Amniotic stem cell (primary cell): ENCODE measurements at places on chromosomes 1 and 21.
A peak's percentile ranks its signal among the peaks of the same experiment; 100 is the strongest.

DNA sequence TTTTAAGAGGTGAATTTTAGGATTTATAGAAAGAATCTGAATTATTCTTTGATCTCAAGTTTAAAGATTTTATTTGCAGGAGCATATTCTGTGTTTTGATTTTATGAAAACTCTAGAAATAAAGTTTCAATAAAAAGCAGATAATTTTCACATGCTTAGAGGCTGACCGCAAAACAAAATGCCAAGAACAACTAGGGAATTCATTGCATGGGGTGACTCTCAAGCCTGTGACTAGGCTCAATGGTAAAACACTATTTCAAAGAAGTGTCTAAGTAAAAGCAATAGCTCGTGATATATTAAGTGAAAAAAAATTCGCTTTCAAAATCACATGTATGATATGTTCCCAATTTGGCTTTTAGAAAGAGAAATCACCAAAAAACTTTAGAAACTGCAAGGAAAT, 49.6 kb downstream of the RPL5 start:
- DNase-seq: no peak

DNA sequence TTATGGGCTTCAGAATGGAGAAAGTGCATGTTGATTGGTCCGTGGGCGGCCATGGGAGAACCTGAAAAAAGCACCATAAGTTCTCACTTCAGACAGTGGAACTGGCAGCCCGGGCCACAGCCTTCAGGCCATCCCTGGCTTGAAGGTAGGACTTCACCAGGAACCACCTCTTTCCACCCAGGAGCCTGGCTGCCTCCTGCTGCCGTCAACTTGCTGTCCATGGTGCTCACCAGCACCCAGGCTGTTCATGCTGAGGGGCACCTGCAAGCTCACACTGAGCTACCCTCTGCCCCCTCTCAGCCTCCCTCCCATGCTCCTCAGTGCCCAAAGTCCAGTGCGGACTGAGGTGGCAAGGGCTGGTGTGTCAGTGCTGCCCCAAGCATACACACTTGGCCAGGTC, 12.9 kb upstream of the FNBP1L start:
- no peak for DNase-seq

DNA sequence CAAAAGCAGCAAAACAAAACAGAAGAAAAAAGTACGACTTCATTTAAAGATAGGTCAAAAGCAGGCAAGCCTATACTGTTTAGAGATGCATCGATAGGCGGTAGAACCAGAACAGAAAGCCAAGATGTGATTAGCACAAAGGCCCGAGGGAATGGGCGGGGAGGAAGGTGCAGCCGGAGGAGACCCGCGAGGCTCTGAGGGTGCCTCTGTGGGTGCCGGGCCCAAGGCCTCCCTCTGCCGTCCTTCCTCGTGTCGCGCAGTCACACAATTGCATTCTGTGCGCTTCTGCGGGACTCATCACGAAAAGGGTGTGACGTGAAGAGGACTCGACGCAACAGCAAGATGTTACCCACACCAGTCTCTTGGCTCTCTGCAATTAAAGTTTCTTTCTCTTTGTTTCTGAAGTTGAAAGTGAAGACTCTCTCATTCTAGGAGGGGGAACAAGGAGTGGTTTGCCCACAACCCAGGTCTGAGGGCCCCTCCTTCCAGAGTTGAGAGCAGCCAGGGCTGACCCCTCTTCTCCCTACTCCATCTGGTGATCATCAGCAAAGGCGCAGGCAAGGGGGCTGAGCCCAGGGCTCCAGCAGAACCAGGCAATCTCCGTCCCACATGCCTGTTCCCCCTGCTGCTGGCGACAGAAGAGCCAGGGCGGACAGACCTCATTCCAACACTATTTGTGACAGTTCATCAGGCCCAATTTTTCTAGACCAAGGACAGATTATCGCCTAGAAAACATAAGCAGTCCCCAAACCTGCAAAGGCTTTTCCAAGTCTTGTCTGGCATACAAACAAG, 41.0 kb downstream of the NPHP4 start:
- no peak for DNase-seq

DNA sequence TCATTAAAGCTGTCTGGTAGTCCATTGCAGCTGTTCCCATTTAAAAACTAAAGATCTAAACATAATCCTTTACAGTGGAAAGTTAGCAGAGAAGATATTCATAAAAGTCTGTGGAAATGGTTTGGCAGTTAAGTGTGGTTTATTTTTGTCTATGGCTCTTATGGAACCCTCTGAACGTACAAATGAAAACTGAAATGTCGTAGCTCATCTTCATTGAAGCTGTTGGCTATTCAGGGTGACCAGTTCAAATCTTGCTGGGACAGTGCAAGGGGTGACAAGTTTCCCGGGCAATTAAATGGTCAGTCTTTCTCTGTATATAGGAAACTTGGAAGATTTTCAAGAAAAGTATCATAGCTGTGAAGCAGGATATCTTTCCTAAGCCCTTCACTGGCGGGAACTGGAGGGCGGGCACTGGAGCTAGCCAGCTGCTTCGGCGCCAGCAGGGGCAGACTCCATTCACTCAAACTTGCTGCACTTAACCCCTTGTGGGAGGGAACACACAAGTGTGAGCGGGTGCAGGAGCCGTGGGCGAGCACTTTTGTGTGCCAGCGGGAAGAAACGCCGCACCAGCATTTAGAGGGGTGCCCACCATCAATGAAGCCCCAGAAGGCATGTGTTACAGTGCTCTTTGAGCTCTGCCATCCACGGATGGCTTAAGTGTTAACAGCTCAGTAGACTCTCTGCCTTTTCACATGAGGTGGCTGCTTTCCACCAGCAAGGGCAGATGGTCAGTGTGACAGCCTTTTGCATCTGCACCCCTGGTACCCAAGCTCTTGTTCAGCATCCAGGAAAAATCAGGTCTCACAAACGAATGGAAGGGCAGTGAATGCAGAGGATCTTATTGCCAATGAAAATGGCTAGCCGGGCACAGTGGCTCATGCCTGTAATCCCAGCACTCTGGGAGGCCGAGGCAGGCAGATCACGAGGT, 232.1 kb upstream of the KAZN start:
- no peak for DNase-seq

GRCh38 chr1:63701187-63701586, 72.6 kb upstream of the ROR1 start:
- no peak for DNase-seq

- DNase-seq: no peak
Observed at GRCh38 chr1:166384948-166385347, 218.1 kb upstream of the FAM78B start.

GRCh38 chr1:168966636-168967035, 139.9 kb upstream of the ATP1B1 start:
- no peak for DNase-seq

GRCh38 chr1:84582802-84583587, 8.8 kb upstream of the CTBS start:
- no peak for DNase-seq

DNA sequence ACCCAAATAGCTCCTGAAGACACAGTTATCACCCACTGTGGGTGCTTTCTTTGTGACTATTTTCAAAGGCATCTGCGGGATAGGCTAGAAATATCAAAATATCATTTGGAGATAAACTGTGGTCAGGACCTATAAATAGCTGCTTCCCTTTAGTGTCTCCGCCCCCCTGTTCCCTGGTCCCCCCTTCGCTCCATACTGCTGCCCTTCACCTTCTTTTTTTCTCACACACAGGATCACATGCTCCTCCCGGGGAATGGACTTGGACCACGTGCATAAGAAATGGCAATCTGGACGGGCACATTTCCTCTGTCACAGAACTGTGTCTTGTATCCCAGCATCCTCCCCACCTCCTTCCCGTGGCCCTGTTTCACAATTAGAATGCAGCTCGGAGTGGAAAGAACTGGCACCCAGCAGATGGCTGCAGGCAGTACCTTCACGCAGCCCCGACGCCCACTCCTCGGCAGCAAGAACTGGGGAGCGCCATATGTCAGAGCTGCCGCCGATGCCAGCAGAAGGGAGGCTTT, 68.8 kb upstream of the SSX2IP start:
- no peak for DNase-seq

DNA sequence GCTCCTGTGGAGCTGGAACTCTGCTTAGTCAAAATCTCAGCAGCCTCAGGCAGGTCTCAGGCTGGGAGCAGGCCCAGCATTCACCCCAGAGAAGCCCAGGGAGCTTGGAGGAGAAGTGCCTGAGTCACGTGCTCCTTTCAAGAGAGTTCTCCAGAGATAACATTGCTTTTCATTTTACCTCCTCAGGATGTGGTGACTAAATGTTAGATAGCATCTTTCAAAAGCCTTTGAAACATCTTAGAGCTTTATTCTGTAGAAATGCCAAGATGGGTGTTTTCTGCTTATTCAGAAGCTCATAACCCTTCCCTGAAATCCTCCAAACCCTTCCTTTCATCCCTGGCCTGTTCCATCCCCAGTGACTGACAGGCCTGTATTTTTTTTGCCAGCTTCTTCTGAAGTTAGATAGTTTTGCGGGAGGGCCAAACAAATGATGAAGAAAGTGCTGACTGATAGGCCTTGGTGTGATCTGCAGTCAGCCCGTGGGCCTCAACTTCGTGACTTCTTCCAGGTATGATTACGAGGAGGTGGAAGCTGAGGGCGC, 58.0 kb downstream of the PGM1 start:
- DNase-seq: peak; percentile 14

GRCh38 chr1:89986020-89986419, 8.9 kb upstream of the ZNF326 start:
- DNase-seq: no peak

DNA sequence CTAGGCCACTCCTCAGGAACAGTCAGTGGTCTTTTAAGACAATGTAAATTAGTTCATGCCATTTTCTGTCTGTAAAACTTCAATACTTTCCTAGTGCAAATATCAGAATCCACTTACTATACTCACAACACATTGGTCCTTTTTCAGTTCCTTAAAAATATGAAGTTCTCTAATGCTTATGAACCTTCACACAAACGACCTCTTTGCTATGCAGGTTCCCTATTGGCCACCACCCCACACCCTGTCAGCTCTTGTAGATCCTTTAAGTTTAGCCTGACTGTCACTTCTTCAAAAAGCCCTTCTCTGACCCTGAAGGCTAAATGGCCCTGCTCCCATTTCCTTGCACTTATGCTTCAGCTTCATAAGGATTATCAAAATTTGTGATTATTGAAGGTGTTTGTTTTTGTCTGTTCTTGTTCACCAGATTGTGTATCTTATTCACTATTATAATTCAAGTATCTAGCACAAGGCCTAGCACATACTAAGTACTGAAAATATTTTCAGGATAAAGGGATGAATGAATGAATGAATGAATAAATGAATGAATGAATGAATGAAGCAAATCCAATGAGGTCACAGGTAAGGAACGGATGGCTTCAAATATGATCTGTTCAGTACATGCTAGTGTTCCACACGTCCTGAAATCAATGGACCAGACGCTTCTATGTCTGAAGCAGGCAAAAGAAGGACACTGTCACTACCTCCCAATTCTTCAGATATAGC, 373.9 kb downstream of the VAV3 start:
- no peak for DNase-seq

GRCh38 chr1:39104158-39105060, 78.3 kb downstream of the NDUFS5 start:
- DNase-seq: no peak

- DNase-seq: peak; percentile 16
Observed at GRCh38 chr1:163528710-163529348, 207.1 kb downstream of the NUF2 start.

DNA sequence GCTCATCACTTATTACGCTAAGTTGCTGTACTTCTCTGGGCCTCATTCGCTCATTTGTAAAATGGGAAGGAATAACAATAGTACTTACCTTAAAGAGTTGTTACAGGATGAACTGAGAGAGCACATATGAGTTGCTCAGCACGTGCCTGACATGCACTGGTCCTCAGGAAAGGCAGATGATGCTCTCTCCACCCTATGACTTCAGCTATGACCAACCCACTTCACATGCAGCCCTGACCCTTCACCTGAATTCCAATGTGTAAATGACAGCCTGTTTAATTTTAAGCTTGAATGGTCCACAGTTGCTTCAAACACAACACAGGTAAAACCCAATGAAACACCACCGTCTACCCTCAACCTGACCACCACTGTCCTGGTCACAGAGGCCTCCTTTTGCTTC, 32.9 kb downstream of the GADD45A start:
- DNase-seq: no peak
